NCI-H226 (cell line): ENCODE measurements at places on chromosomes 13 and 19.
A peak's percentile ranks its signal among the peaks of the same experiment; 100 is the strongest.

GRCh38 chr13:108902405-108903155 is 273.2 kb downstream of the MYO16 start:
- DNase-seq, result peak; percentile 67

GRCh38 chr13:53131361-53131760 is 102.7 kb downstream of the OLFM4 start:
- no peak for DNase-seq

- no peak for DNase-seq
Observed at GRCh38 chr13:48158290-48158689, 63.4 kb upstream of the MED4 start.

DNA sequence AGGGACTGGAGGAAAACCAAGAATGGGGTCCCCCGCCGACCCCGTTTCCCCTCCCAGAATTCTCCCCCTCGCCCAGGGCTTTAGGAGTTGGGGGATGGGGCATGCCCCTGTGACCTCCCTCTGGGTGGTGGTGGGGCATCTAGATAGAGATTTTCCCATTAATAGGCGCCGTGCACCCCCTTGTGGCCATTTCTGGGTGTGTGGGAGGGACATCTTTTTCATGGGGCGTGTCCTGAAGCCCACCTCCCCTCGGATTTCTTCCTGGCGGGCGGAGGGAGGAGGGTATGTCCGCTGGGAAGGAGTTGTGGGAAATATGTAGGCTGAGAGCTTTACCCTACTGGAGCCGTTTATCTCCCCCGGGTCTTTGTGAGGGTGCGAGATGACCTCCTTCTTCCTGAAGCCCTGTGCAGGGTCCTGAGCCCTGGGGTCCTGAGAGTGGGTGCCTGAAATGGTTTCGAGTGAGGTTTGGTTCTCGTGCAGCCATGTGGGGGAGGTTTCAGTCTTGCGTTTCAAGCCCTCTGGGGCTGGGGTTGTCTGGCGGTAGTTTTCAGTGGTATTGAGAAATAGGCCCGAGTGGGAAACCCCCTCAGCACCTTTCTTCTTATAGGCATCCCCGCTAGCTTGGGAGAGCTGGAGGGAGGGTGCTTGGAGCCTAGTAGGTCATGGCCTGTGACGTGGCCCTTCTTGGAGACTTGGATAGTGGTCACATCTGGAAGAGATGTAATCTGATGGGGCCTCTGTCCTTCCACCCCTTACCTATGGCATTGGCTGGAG is 1.0 kb downstream of the PRMT1 start:
- DNase-seq, result peak; percentile 74

- no peak for DNase-seq
Observed at GRCh38 chr19:45368737-45369340, 1.5 kb downstream of the ERCC2 start.

DNA sequence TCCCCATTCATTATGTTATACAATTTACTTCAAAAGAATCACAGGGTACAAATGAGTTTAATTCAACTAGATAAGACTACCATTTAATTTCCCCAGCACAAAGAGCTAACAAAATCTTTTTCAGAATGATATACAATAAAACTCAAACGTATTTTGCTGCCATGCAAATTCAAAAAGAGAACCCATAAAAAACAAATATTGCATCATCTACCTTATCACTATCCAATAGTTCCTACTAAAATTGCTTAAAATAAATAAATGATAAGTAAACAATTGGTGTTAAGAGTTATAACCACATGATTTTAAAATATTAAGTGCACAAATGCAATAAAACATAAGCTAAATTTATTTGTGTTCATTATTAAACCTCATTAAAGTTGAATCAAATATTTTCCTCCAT is 919.4 kb downstream of the SLITRK5 start:
- no peak for DNase-seq

GRCh38 chr13:110615005-110615321 is 382 bp upstream of the NAXD start:
- no peak for DNase-seq
